CMK (cell line): ENCODE measurements at places on chromosomes 16 and 17.

DNA sequence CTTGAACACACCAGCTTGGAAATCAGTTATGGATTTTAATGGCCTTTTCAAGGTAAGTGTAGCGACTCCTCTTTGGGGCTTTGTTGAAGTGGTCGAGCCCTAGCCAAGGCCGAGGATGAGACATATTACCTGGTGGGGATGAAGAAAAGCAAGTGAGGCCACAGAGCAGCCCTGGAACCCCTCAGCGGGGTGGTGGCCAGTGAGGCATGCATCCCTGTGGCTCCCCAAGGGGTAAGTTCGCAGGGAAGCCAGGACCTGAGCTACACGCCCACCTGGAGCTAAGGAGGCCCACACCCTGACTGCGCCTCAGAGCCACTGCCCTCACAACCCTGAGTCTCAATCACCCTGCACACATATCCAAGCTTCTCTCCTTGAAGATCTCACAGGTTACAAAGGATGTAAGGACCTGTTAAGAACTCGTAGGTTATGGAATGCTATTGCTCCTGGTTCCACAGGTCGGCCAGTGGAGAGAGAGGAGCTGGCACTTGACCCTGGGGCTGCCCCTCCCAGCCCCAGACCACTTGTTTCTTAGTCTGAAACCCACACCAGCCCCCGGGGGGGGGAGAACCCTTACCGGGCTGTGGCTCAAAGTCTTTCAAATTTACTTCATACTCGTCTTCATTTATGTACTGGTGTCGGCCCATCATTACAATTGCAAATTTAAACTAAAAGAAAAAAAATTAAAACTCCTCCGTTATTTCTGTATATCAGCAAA, 12.0 kb downstream of the LITAFD start:
- DNase-seq, result no peak

DNA sequence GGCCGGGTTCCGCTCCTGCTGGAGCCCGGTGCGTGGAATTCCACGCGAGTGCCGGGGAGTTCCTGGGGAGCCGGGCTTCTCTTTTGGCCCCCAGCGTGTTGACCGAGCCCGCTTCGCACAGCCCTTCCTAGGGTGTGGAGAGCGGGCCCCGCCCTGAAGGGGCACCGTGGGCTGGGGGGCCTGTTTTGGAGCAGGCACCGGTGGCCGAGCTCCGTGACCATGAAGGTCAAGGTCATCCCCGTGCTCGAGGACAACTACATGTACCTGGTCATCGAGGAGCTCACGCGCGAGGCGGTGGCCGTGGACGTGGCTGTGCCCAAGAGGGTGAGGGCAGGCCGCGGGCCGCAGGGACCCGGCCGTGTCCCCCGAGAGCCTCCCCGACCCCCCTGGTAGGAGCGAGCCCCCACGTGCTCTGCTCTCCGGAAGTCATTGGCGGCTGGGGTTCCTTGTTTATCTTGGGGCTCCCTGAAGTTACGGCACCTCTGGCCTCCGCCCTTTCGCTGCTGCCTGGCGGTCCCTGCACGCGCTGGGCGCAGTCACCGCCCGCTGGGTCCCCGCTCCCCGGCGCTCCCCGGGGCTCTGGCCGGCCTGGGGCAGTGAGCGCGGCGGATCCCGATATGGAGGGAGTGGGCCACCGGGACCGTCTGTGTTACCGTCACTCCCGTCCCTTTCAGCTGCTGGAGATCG, 528 bp downstream of the HAGHL start:
- DNase-seq, result no peak

GRCh38 chr16:1647856-1648255, 30.2 kb upstream of the JPT2 start:
- no peak for DNase-seq

DNA sequence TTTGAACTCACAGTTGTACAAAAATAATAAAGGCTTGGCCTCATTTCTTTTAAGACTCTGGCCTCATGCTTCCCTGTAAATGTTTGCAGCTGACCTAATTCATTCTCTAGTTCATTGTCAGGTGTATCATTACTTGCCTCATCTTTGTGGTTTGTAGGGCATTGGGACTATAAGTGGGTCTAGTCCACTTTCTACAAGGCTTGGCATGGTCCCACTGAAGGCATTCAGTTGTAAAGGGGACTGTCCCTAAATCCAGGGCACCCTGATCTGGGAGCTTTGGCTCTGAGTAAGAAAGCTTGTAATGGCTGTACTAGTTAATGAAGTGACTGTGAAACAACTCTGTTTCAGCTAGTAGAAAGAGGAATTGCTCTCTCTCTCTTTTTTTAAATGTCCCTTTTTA, 2.7 kb downstream of the KCTD2 start:
- DNase-seq, result no peak

DNA sequence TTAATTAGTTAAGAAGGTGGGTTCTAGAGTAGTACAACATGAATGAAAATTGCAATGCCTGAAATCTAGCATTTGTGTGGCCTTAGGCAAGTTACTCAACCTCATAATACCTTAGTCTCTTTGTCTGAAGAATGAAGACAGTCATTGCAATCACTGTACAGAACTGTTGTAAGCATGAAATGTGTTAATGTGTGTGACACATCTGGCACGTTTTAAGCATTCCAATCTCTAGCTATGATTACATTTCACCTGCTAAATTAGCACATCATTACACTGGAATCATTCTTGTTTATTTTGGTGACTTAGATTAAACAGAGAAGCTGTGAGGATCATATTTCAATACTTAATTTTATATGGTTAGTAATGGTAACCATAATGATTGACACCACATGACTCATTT, 629.7 kb upstream of the KIF2B start:
- no peak for DNase-seq

- DNase-seq, result peak; percentile 84
Observed at GRCh38 chr17:29591737-29592608, 959 bp upstream of the ANKRD13B start.

- no peak for DNase-seq
Observed at GRCh38 chr16:60648290-60648689, 1387.9 kb downstream of the CDH8 start.

DNA sequence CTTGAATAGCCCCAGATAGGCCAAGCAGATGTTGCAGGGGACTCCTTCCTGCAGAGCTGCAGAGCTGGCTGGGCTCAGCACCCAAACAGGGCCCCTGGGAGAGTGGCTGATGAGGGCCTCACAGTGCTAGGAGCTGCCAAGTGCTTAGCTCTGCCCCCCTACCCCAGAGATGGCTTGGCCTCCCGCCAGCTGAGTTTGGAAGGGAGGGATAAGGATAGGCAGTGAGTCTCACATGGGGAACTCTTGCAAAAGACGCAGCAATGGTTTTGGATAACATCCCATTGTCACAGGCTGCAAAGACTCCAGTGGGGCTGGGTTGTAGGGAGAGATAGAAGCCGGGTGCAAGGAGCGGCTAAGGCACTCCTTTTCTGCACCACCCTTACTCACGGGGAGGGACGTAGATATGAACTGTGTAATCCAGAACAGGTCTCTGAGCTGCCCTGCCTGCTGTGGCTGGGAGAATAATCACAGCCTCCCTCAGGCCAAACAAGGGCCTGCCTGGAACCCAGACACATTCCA, 52.9 kb upstream of the MAF start:
- peak; percentile 7 for DNase-seq

DNA sequence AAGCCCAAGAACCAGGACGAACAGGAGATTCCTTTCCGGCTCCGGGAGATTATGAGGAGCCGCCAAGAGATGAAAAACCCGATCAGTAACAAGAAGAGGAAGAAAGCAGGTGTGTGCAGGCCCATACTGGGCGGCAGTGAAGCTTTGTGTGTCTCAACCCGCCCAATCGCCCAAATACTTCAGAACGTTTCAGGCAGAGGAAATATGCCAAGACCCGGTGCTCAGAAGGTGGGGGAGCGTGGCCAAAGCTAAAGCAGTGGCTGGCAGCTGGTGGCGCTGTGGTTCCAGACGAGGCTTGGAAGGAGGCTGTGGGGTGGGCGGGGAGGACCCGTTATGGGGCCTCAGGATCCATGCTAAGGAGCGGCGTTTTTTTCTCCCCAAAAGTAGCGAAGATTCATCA, 1.2 kb downstream of the CCDC137 start:
- no peak for DNase-seq

DNA sequence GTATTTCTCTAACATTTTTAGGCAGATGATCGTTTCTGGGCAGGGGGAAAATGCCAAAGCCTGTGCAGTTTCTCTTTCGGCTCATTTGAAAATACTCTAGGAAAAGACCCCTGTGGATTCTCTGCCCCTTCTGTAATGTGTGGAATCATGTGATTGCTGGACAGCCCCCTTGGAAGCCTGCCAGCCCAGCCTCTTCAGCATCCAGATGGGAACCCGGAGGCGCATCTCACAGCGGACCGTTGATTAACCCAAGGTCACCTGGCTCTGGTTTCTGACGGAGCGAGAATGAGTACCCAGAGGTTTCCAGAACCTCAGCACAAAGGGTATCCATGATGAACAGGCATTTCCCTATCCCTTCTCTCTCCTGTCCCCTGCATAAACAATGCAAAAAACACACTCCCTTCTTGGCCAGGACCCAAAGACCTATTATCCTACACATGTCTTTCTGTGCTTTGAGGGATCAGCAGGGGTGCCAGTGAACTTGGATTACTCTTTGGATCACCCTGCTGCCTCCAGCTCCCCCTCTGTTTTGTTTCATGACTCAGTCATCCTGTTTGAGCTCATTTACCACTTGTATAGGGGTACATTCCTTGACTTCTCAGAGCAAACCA, 957.1 kb upstream of the RBFOX1 start:
- no peak for DNase-seq

DNA sequence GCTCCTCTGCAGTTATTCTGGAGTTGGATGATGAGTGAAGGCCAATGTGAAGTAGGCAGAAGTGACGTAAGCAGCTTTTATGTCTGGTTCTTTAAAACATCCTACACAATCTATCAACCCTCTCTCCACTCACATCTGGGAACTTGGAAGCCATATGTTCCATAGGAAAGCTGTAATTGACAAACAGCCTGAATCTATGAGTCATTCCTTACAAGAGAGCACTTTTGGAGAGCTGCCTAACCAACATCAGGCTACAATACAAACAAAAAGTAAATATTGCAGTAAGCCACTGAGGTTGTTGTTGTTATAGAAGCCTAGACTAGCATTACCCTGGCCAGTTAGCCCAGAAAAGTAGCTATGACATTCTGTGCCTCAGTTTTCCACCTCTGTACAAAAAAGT, 5.9 kb downstream of the CCL7 start:
- DNase-seq, result no peak

DNA sequence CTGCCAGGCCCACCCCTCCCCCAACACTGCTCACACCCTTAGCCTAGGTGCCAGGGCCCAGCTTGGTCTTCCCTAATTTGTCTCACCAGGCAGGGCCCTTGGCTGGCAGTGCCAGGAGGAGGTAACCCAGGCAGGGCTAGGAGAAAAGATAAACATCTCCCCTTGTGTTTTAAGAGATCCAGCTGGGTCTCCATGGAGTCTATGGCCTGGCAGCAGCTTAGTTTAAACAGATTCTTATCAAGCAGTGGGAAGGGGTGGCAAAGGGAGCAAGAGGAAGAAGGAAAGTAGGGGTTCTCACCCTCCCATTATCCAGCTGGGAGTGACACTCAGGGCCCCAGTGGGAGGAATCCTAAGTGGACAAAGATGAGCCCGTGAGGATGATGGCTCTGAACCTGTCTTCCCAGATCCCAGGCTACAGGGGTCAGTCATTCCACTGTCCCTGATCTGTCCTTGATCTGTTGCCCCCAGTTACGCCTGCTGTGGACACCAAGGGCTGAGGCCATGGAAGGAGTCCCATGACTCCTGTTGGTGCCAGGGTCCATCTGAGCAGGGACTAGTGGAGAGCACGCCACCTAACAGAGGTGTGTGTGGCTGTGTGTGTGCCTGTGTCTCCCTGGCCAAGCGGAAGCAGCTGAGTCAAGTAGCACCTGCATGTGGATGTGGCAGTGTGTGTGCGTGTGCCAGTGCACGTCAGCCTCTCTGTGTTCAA, 47.4 kb upstream of the MEIOC start:
- DNase-seq, result no peak

DNA sequence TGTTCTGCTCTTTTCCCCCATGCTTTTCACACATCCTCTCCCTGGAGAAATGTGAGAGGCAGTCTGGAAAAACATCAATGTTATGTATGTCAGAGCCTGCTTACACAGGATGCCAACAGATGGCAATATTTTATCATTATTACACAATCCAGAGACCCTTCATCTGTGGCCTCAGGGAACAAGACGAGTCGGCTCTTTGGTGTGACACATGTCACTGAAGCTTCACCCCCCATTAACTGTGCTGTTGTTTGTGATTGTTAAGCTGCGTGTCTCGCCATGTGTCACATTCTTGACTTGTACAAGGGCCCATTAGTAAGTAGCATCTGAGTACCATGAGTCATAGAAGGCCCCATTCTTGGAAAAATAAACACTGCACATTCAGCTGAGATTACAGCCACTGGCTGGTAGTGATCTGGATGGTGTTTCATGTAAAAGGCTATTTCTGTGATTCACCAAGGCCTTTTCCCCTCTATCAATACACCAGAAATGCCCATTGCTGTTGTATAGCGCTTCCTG, 682.1 kb upstream of the SOX9 start:
- DNase-seq, result no peak

- no peak for DNase-seq
Observed at GRCh38 chr17:41116297-41116696, 1.9 kb downstream of the KRTAP4-11 start.

GRCh38 chr16:3816326-3816725, 64.2 kb downstream of the CREBBP start:
- DNase-seq, result no peak

DNA sequence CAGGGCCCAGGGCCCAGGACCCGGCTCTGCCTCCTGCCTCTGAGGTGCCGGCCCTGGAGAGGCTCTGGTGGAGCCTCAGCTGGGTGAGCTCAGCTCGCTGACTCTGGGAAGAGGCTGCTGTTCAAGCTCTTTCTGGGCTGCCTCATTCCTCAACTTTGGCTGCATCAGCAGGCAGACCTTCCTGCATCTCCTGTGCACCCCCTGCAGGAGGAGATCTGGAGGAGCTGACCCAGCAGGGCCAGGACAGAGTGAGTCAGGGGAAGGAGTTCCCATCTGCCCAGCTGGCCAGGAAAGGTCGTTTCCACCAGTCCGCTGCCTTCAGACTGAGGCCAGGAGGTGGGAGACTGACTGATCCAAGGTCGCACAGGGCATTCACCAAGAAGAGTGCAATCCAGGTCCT, 10.7 kb downstream of the CRHR1 start:
- no peak for DNase-seq

GRCh38 chr16:2532494-2533141, 1.4 kb upstream of the CEMP1 start:
- no peak for DNase-seq

- DNase-seq, result no peak
Observed at GRCh38 chr16:46882304-46882939, 1.7 kb upstream of the GPT2 start.

GRCh38 chr16:13480801-13481200, 439.2 kb upstream of the ERCC4 start:
- DNase-seq, result no peak

- DNase-seq, result no peak
Observed at GRCh38 chr17:68302666-68303065, 11.4 kb downstream of the ARSG start.

GRCh38 chr17:59483860-59484259, 81.5 kb upstream of the DHX40 start:
- no peak for DNase-seq

DNA sequence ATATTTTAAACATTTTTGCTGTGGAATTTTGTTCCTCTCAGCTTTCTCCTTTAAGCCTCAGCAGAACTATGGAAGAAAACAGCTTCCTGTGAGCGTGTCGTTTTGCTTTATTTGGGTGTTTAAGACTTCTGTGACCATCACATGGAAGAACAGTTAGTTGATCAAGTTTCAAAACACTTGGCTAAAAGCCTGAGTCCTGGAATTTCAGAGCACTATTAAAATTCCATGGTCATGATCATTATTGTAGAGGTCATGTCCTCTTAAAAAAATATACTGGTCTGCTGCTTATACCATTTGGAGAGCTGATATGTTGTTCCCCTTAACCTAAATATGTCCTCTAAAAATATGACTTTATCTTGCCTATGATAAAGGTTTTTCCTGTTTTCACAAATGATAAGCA, 12.6 kb upstream of the CDR2 start:
- no peak for DNase-seq
